Stimulated activated CD8-positive, alpha-beta memory T cell treated with anti-CD3 and anti-CD28 coated beads, Interleukin-7, amount 100 ng/mL, for 1 hour (primary cell): ENCODE measurements at places on chromosomes 3 and 15.

- no peak for DNase-seq
Observed at GRCh38 chr3:154886437-154886836, 193.7 kb upstream of the MME start.

DNA sequence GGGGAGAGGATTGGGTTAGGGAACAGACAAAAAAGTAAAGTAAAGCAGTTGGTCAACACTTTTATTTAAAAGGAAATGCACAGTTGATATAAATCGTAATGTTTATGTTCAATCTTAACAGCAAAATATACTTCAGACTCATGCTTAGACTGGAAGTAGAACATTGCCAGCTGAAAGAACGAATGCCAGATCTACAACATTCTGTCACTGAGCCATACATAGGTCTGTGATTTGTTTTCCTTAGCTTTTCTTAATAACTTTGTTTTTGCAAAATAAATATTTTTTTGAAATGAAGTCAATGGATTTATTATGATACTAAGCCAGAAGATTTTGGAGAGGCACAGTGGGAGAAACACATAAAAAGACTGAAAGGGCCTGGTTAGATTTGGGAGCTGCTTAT, 62.0 kb downstream of the LEKR1 start:
- no peak for DNase-seq

DNA sequence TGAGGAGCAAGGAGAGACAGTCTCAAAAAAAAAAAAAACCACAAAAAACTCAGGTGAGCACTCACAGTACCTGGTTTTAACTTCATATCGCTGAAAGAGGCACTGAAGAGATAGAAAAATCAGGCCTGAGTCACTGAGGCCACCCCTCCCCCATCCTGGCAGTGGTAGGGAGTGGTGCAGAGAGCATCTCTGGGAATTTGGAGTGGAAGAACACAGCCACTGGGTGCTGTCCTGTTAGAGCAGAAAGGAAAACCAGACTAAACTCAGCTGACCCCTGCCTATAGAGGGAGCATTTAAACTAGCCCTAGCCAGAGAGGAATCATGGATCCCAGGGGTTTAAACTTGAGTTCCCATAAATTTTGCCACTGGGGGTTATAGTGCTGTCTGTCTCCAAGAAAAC, 22.2 kb upstream of the DNAJC13 start:
- DNase-seq: no peak

- no peak for DNase-seq
Observed at GRCh38 chr3:99111235-99111634, 209.7 kb upstream of the DCBLD2 start.

- no peak for DNase-seq
Observed at GRCh38 chr3:17013050-17013449, 128.3 kb downstream of the PLCL2 start.

- no peak for DNase-seq
Observed at GRCh38 chr3:50687127-50687751, 12.5 kb downstream of the DOCK3 start.

GRCh38 chr3:149716984-149717383, 35.3 kb downstream of the COMMD2 start:
- no peak for DNase-seq

DNA sequence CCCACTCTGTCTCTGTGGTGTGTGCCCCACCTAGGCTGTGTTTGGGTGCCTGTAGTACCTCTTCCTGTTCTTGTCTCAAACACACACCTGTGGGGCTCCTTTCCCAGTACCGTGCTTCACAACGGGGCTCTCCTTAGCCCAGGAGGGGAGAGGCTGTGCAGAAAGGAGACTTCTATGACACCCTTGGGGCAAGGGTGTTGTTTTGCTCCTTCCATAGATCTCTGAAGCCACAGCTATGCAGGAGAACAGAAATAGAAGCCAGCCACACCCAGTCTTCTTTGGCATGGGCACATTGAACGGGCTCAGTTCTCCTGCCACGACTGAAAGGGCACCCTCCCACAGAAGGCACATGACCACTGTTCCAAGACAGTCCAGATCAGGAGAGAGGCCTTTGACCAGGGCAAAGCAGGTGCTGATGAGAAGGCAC, 74.3 kb downstream of the LIPC start:
- no peak for DNase-seq
